ENCODE measurements at places on chromosomes 6 and 20.
A peak's percentile ranks its signal among the peaks of the same experiment; 100 is the strongest.

GRCh38 chr6:147759536-147759935 is 251.0 kb downstream of the SAMD5 start:
- DNase-seq: no peak

GRCh38 chr6:114619621-114620200 is 276.9 kb upstream of the HS3ST5 start:
- DNase-seq: no peak

- no peak for DNase-seq
These were observed 766.4 kb upstream of the CITED2 start for GRCh38 chr6:140140891-140141290.

DNA sequence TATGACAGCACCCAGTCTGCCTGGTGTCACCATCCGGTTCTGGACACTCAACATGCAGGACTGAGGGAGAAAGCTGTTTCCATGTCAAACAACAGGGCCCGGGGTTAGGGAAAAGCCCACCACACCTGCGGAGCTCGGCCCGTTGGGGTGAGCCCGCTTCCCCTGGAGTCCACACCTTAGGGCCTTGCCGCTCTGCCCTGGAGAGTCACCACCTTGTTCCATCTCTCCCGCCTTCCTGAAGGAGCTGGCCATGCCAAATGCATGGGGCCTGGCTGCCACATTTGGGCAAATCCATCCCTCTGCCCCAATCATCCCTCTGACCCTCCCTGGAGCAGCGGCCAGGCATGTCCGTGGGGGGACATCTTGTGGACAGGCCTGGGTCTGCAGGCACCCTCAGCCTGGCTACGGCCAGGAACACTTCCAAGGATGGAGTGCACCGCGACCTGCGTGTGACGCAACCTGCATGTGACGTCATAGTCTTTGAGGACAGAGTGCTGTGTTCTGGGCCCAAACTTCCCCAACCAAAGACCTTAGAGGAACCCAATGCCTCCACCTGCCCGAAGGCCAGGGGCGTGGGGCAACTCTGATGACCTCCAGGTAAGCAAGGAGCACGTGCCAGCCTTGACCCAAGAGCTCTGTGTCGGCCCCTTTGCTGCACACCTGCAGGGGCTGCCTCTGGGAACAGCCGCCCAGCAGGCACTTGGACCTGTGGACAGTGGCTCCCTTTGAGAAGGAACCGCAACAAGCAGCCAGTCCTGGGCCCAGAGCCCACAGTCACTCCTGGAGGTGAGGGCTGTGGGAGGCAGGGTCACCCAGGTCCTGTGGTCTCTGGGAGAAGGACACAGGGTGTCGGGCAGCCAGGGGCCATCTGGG is 1.7 kb downstream of the CABLES2 start:
- DNase-seq: no peak

GRCh38 chr6:139590206-139590605 is 215.8 kb upstream of the CITED2 start:
- DNase-seq: no peak

DNA sequence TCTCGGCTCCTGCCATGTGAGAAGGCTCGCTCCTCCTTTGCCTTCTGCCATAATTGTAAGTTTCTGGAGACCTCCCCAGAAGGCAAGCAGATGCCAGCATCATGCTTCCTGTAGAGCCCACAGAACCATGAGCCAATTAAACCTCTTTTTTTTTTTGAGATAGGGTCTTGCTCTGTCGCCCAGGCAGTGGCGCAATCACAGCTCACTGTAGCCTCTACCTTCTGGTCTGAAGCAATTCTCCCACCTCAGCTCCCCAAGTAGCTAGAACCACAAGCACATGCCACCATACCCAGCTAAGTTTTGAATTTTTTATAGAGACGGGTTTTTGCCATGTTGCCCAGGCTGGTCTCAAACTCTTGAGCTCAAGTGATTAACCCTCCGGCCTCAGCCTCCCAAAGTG is 28.6 kb downstream of the RING1 start:
- DNase-seq: no peak

DNA sequence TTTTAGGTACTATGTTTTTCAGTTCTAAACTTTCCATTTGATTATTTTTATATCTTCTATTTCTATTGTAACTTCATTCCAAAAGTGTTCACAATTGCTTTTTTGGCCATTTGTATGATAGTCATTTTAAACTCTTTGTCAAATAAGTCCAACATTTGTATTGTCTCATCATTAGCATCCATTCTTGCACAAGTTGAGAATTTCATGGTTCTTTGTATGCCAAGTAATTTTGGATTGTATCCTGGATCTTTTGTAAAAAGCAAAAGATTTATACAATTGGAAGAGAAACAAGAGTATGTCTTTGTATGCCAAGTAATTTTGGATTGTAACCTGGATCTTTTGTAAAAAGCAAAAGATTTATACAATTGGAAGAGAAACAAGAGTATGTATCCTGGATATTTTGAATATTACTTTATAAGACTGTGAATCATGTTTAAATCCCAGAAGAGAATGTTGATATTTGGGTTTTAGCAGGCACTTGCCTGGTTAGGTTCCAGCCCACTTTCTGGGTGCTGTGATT is 36.9 kb upstream of the NT5E start:
- DNase-seq: no peak

DNA sequence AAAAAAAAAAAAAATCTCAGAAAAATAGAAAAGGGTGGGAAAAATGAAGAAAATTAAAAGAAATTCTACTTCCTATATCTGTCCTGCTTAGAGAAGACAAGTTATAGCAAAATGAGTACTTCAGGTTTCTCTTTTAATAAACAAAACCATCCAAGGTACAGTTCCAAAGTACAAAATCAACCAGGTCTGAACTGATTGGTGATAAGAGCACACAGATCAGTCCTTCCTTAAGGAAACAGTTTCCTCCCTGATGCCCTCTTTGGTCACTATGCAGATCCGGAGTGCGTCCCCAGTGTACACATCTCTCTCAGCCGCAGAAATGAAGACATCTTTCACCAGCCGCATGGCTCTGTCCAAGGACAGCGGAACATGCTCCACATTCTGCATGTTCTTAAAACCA is 18.1 kb downstream of the PSMB1 start:
- DNase-seq: no peak

DNA sequence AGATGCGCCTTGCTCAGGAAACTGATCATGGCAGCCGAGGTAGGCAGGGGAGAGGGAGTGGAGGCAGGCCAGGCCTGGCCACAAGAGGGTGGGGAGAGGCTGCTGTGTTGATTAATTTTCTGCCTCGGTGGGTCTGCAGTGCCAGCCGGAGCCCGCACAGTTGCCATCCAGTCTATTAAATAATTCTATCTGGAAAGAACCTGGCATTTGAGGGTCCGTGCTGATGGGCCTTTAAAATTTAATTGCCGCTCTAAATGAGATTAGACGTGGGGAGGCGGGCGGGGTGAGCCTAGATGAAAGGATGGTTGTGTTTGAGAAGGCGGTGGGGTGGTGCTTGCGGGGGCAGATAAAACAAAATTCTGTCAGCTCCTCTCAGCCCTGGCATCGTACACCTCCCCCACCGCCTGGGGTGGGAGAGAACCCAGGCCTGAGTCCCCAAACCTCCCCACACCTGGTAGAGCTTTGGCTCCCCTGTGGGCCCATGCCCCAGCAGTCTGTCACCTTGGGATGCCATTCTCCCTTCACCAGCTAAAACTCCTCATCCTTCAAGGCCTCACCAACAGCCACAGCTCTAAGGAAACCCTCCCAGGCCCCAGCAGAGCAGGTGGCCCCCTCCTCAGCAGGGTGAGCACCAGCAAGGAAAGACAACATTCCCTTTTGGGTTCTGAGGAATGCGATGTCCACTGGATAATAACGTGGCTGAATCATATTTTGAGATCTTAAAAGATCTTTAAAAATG is 167.3 kb downstream of the GRM4 start:
- no peak for DNase-seq

DNA sequence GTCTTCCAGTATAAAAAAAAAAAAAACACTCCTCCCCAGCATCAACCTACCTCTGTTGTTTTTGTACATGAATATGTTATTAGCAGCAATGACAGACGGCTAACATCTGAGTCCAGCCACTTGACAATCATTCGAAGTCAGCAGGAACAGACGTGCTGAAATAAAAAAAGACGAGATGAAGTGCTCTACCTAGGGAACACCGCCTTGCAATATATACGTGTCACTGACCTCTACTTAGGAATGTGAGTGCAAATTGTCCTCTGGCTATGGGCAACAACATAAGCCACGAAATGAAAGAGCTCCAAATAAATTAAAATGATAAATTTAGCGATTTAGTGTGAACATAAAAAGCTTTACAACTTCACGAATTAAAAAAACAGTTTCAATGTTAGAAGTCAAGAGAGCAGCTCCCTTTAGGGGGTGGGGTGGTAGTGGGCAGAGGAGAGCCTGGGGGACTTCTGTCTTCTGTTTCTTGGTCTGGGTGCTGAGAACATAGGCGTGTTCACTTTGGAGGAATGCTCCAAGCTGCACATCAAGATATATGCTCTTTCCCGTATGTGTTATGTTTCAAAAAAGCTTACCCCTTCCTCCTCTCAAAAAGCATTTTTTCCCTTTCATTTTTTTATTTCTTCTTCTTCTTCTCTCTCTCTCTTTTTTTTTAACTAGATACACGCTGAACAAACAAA is 23.3 kb downstream of the EDN1 start:
- DNase-seq: no peak

- DNase-seq: no peak
These were observed 172.1 kb upstream of the ARG1 start for GRCh38 chr6:131400779-131401496.

- DNase-seq: peak; percentile 22
These were observed 23.0 kb upstream of the SLC22A7 start for GRCh38 chr6:43274916-43275597.

DNA sequence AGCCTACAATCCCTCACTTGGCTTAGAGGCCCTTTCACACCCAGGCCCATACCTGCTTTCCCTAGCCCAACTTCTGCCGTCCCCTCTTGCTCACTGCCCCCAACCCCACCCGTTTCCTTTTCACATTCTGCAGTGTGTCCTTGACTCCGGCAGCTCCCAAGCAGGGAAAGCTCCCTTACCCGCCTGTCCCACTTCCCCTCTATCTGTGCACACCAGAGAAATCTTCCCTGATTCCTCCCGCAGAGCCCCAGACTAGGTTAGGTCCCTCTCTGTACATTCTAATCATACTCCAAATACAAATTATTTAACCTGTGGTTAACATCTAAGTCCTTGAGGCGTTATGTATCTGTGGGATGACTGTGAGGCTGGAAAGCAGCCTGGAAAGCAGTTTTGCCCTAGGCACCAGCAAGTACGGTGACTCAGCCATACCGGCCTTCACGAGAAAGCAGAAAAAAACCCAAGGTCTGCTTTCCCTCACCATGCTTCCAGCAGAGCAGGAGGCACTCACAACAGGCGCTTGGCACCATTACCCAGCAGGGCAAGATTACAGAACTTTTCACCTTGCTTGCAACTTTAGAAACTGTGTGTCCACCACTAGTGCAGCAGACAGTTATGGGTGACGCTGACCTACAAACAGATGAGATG is 22.3 kb downstream of the ELOVL5 start:
- DNase-seq: no peak

- DNase-seq: no peak
These were observed 35.9 kb downstream of the LAMP5 start for GRCh38 chr20:9550283-9550682.

- DNase-seq: no peak
These were observed 132.6 kb downstream of the GPR63 start for GRCh38 chr6:96704713-96705112.

DNA sequence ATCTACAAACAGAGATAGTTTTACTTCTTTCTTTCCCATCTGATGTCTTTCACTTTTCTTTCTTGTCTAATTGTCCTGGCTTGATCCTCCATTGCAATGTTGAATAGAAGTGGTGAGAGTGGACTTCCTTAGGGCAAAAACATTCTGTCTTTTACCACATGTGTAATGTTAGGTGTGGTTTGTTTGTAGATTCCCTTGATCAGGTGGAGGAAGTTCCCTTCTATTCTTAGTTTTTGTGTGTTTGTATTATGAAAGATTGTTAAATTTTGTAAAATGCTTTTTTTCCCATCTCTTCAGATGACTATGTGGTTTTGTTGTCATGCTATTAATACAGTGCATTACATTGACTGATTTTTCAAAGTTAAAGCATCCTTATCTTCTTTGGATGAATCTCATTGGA is 41.6 kb upstream of the DUSP22 start:
- no peak for DNase-seq

GRCh38 chr20:51660672-51661608 is 107.2 kb downstream of the ATP9A start:
- DNase-seq: no peak

GRCh38 chr6:160082627-160083026 is 39.0 kb upstream of the SLC22A1 start:
- no peak for DNase-seq

GRCh38 chr20:52438326-52438963 is 246.9 kb upstream of the ZFP64 start:
- no peak for DNase-seq

DNA sequence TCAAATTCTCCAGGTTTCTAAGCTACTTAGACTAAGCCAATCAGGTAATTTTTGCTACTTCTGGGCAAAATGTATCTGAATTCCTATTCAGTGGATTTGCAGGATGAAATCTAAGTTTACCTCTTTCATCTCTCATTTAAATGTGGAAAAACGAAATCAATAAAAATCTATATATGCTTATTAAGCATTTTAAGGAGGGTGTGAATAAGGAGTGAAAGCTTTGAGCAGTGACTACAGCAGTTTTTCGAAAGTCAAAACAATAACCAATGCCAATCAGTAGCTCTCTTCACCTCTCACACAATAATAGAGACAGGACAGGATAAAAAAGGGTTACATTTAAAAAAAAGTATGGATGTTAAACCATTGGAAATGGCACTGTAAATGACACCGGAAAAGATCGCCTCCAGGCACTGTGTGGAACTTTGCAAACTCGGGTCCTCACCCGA is 476 bp upstream of the BCKDHB start:
- no peak for DNase-seq

DNA sequence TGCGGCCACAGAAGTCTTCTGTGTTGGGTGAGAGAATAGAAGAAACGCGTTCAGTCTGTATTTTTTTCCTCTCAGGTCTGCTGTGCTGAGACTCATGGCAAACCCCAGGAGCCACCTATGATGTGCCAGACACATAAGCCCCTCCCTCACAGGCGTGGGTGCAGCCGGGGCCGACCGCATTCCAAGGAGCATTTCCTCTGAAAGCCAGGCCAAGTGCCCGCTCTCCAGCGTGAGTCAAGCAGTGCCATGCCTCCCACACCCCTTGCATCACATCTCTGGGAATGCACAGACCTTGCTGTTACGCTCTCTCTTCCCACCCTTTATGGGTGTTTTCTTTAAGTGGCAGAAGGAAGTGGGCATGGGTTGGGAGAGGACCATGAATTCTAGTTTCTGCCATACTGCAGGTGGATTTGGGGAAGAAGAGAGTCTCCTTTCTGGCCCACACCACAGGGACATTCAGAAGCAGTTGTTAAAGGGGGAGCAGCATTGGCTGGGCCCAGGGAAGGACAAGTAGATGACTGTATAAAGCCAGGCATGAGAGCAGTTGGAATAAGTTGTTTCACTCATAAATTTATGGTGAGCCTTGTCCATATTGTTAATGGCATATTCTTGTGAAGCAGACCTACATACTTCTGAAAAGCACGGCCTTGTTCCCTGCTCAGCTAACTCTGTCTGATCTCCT is 37.1 kb upstream of the TFAP2A start:
- no peak for DNase-seq

GRCh38 chr20:63945031-63945658 is 11.1 kb downstream of the UCKL1 start:
- DNase-seq: no peak

- DNase-seq: no peak
These were observed 611.0 kb upstream of the FLRT3 start for GRCh38 chr20:14948416-14948815.

All from activated T-helper 9 cell treated with anti-CD3 and anti-CD28 coated beads, Interleukin-2, amount 50 U/mL, for 16 hours (primary cell).